ENCODE measurements at places on chromosomes 5 and 9.

- DNase-seq, result no peak
Observed at GRCh38 chr9:19583890-19584289, 175.1 kb downstream of the ACER2 start.

GRCh38 chr9:109922617-109923470, 142.8 kb downstream of the PALM2AKAP2 start:
- no peak for DNase-seq

GRCh38 chr9:69149321-69149807, 24.7 kb upstream of the TJP2 start:
- DNase-seq, result no peak

DNA sequence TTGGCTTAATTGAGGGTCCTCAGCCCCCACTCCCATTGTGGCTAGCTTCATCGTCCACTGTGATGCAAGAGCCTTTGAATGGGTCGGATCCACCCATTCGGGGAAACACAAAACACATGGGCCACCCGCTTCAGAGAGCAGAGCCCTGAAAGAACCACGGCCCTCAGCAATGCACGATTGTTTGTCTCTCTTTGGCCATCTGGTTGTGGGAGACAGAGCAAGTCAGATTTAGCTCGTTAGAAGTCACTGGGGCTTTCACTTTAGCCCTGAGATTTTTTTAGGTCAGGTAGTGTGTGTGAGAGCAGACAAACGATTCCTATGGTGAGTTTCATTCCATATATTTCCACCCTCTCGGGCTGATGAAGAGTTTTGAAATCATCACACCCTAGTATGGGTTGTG, 12.9 kb upstream of the COL15A1 start:
- no peak for DNase-seq

DNA sequence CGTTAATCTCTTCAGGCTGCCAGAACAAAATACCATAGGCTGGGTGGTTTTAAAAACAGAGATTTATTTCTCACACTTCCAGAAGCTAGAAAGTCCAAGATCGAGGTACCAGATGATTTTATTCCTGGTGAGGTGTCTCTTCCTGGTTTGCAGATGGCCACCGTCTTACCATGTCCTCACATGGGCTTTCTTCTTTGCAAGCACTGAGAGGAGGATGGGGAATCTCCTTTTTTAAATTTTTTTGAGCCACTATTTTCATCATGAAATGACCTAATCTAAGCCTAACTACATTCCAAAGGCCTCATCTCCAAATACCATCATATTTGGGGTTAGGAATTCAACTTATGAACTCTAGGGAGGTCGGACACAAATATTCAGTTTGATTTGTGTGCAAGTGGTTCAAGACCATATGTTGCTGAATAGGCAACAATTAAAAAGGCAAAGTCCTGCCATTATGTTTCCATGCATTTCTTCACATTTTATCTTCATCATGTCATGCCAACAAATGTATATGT, 371.2 kb downstream of the CDH18 start:
- no peak for DNase-seq

GRCh38 chr5:132770476-132771159, 6.4 kb downstream of the SEPTIN8 start:
- DNase-seq, result no peak
